Muscle of leg (tissue), 16 donors: ENCODE measurements at places on chromosomes 3 and 15.

DNA sequence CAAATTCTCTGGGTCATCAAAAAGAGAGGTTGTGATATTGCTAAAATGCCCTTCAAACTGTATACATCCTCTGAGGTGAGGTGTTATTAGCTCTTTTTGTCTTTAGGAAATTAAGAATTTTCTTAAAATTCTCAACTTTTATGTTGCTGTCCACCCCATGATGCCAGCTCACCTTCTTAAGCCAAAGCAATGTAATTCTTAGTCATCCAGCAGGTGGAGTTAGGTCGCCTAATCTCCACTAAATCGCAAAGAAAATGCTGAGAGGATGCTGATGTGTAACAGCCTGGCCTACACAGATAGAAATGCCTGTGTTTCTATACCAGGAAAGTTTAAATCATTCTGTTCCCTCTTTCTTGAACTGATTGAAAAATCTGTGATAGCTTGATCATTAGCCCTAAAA lies 770.2 kb upstream of the ALCAM start:
- DNase-seq = peak; percentile 64

GRCh38 chr3:8979262-8979661 lies 16.0 kb upstream of the RAD18 start:
- DNase-seq = no peak

GRCh38 chr3:153944084-153944483 lies 177.1 kb upstream of the ARHGEF26 start:
- peak; percentile 89 for DNase-seq

DNA sequence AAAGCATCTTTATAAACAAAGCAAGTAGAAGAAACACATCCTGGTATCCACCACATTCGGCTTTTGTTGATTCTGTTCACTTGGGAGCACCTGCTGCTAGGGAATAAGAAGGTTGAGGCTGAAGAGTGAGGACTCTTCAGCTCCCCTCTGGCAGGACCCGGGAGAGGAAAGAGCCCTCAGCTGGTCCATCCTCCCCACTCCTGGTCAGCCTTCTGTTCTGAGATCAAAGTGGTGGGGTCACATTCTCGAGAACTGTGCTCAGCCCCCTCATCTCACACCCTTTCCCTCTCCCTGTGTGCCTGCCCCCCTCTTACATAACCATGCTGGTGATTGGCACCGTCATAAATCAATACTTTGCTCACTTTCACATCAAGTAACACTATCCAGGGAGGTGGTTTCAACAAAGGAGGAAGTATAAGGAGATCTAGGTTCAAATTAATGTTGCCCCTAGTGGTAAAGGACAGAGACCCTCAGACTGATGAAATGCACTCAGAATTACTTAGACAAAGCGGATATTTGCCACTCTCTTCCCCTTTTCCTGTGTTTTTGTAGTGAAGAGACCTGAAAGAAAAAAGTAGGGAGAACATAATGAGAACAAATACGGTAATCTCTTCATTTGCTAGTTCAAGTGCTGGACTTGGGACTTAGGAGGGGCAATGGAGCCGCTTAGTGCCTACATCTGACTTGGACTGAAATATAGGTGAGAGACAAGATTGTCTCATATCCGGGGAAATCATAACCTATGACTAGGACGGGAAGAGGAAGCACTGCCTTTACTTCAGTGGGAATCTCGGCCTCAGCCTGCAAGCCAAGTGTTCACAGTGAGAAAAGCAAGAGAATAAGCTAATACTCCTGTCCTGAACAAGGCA lies at the start of gene NR1I2:
Gene NR1I2, plus strand, starts transcription at position 772 of the 869 bp plus-strand sequence.
- no peak for DNase-seq

DNA sequence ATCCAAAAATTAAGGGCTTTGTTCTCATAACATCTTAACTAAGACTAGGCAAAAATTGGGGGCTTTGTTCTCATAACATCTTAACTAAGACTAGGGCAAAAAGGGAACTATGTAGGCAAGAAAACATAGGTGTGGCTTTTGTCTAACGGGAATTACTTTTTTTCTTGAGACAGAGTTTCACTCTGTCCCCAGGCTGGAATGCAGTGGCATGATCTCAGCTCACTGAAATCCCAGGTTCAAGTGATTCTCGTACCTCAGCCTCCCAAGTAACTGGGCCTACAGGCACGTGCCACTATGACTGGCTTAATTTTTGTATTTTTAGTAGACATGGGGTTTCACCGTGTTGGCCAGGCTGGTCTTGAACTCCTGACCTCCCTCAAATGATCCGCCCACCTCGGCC lies 49.8 kb upstream of the CSPG5 start:
- DNase-seq = no peak

DNA sequence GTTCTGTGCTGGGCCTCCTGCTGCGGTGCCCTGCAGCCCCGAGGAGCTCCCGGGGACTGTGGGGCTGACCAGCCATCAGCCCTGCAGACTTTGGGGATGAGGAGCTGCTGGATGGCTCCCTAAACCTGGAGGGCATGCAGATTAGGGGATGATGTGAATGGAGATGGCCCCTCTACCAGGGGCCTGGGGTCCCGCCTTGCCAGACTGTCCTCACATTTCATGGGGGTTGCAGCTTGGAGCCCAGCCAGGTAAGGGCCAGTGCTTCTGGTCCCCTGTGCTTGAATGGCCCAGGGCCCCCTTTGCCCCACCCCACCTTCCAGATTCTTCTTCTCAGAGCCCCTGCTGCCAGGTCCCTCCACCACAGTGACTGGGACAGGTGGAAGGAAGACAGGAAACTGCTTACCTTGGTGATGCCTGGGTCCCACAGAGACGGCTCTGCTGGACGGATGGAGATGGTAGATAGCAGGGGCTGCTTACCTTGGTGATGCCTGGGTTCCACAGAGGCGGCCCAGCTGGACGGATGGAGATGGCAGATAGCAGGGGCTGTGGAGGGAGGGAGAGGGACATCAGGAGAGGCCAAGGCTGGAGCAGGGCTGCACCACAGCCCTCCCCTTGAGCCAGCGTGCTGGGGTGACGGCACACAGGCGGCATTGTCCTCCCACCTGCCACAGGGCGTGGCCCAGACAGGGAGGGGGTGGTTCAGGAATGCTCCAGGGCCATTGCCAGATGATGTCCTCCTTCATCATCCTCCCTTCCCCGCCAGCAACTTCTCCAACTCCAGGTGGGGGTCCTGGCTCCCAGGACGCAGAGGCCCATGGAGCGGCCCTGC lies at the start of gene SPTBN5:
Gene SPTBN5, minus strand, starts transcription at position 632 of the 829 bp plus-strand sequence. Its CDS starts 556 bp downstream, at position 76.
- DNase-seq = no peak

DNA sequence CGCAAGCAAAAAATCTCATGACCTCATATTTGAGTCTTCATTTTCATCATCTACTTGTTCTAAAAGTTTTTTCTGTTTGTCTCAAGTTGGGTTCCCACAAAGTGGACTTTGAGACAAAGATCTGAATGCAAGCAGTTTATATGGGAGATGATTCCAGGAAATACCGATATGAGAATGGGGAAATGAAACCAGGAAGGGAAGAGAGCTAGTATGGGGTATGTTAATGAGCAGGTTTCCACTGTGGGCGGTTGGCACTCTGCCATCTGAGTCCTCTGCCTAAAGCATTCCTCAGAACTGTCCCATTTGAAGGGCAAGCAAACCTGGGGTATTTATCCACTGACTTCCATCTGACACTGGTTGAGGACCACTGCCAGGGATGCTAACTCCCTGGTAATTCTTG lies 8.8 kb downstream of the ADPRH start:
- peak; percentile 74 for DNase-seq

GRCh38 chr15:38843736-38844590 lies 279.3 kb upstream of the RASGRP1 start:
- DNase-seq = peak; percentile 39

- DNase-seq = no peak
Measured at GRCh38 chr15:64026591-64026990, 19.7 kb downstream of the DAPK2 start.

DNA sequence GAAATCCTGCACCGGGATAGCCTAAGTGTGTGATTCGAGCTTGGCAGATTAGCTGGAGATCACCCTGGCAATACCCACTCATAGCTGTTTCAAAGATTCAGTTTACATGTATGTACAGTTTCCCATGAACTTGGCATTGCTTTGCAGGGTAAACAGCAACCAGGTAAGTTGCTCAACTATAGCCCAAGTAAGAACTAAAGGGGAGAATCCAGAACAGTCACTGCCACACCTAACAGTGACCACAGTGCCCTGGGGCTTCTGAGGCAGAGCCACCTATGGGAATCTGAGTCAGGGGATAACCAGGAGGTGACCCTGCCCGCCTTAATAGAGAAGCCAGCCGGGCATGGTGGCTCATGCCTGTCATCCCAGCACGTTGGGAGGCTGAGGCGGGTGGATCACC lies 15.9 kb downstream of the CDAN1 start:
- no peak for DNase-seq

DNA sequence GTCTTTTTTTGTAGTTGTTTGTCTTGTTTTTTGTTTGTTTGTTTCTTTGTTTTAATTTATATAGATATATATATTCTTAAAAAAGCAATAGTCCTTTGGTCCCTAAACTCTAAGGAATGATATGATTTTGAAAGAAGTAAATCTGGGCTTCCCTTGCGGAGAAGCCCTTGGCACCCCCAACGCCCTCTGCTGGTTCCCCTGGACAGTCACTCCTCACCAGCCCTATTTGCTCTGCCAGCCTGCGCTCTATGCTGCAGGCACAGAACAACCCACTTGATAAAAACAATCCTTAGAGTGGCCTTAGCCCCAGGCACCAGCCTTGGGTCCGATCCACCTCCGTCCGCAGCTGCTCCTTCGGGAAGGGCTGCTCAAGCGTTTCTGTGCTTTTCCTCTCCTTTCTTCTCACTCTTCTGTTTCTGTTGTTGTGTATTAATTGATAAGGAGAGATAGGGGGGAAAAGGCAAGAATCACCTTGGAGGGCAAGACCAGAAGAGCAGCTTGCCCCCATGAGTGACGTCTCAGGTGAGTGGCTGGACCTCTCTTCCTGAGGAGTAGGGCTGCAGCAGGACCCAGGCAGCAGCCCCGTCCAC lies 13.7 kb upstream of the PARP6 start:
- DNase-seq = no peak

GRCh38 chr3:138404121-138404520 lies 30.3 kb upstream of the ESYT3 start:
- DNase-seq = no peak

GRCh38 chr3:113117511-113118234 lies 93.7 kb upstream of the BOC start:
- DNase-seq = peak; percentile 96

GRCh38 chr3:116512281-116512680 lies 67.0 kb upstream of the LSAMP start:
- no peak for DNase-seq

- DNase-seq = peak; percentile 49
Measured at GRCh38 chr3:122392868-122393844, 9.2 kb downstream of the FAM162A start.

GRCh38 chr15:88115486-88116152 lies 140.9 kb downstream of the NTRK3 start:
- DNase-seq = no peak

- DNase-seq = no peak
Measured at GRCh38 chr3:4996771-4997291, 17.6 kb downstream of the BHLHE40 start.

GRCh38 chr3:12507591-12508281 lies 23.5 kb downstream of the TSEN2 start:
- DNase-seq = peak; percentile 71

GRCh38 chr3:13408890-13409289 lies 11.2 kb downstream of the NUP210 start:
- DNase-seq = no peak

DNA sequence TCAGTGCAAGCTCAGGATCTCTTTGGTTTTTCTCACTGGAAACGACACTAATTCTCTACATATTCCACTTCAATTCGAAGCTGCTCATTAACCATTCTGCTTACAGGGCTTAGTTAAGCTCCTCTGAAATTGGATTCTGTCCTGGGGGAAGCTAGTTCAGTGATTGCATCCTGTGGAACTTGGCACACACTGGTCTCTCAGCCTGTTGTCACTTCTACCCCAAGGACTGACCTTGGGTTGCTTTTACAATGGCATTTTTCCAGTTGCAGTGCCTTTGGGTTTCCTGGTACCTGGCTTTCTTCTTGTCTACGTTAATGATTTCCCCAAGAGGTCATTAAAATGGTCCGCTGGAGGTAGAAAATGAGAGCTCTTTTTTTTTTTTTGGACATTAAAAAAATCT lies 33.3 kb upstream of the GABRB3 start:
- no peak for DNase-seq

- DNase-seq = peak; percentile 86
Measured at GRCh38 chr3:183306798-183307671, 54.0 kb downstream of the B3GNT5 start.

GRCh38 chr3:103991461-103992115 lies 1375.1 kb upstream of the ALCAM start:
- DNase-seq = no peak

DNA sequence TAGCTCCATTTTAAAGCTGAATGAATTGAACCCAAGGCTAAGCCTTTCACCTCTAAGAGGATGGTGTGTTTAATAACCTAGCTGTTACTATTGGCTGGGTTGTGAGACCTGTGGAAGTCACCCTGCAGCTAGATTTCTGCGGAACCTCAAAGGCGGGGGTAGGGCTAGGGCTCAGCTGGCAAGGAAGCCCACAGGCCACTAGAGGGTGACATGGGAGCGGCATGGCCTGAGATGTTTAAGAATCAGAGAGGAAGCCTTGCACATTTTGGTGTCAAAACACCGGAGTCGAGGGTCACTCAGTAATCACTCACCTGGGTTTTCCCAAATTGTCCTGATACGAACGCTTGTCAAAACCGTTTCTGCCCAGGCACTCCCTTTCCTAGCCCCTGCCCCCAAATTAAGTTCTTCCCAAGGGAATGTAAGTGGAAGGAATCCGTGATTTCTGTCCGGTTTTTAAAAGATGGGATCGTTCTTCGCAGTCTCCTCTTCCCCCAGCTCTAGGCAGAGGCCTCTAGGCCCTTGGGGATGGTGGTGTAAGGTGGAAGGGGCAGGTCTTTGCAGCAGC lies 3.8 kb upstream of the ACAD9 start:
- DNase-seq = peak; percentile 34

DNA sequence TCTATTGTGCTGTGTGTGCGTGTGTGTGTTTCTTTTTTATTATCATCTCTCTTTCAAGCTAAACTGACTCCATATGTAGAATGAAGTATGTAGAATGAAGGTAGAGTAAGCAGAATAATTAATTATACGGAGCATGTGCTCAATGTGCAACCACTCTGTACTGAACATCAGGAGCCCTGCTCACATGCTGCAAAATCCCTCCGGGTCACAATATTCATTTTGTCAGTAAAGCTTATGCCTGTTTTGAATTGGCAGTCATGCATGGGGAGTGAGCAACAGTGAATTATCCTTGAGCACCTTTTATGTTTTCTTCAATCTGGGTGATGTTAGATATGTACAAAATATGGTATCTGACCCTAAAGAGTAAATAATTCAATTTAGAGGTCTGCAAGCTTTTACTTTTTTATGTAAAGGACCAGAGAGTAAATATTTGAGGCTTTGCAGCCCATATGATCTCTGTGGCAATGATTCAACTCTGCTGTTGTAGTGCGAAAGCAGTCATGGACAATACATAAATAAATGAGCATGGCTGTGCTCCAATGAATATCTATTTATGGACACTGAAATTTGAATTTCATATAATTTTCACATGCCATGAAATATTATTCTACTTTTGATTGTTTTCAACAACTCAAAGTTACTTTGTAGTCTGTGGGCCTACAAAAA lies 199.9 kb downstream of the VGLL3 start:
- DNase-seq = peak; percentile 38

- no peak for DNase-seq
Measured at GRCh38 chr3:116833202-116833601, 123.6 kb downstream of the TUSC7 start.

GRCh38 chr3:156218353-156218744 lies 98.0 kb downstream of the KCNAB1 start:
- DNase-seq = no peak
